Mucosa of descending colon (tissue), 3 donors: ENCODE measurements at places on chromosomes 16 and 17.

- no peak for DNase-seq
These were observed 83.8 kb upstream of the GRIN2A start for GRCh38 chr16:10265770-10266615.

DNA sequence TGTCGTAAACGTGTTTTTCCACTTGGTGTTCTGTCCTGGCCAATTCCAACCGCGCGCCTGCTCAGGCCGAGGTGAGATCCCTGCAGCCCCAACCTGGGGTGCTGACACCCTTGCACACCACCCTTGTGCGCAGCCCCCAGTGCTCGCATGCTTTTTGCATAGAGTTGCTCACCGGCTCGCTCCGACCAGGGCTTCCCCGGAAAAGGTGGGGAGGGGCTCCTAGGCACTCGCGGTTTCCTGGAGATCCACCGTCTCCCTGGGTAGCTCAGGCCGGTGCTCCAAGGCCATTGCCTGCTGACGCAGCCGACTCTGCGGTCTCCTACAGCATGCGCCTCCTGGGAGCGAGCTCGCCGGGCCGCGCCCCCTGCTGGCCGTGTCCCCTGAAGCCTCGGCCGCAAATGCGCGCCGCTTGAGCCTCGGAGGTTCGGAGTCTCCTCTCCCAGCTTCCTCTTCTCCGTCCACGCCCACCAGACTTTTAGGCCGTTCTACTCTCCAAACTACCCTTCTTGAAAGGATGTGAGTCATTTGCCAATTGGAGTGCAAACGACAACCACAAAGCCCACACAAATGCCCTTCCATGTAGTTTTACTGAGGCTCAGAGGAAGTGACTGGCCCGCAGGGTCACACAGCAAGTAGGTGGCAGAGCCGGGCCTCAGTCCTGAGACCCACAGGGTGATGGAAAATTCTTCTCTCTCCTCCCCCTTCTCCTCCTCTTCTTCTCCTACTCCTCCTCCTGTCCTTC, 7.2 kb upstream of the PDP2 start:
- peak; percentile 93 for DNase-seq

DNA sequence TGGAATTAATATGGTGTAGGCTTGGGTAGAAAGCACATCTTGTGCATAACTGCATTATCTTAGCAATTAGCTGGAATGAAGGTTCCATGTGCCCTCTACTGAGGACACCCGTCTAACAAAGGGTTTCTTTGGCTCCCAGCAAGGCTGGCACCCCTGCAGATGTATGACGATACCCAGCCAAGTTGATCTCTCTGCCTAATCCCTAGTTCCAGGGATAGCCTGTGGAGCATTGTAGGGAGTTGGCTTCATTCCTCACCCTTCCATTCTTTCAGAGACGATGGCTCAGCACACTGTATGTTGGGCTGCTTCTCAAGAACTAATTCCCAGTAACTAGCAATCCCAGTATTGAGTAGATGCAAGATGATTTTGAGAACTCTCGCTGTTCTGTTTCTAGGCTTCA, 182.5 kb downstream of the SNX29 start:
- no peak for DNase-seq

GRCh38 chr17:2124391-2124790, 69.5 kb downstream of the HIC1 start:
- DNase-seq = peak; percentile 15

DNA sequence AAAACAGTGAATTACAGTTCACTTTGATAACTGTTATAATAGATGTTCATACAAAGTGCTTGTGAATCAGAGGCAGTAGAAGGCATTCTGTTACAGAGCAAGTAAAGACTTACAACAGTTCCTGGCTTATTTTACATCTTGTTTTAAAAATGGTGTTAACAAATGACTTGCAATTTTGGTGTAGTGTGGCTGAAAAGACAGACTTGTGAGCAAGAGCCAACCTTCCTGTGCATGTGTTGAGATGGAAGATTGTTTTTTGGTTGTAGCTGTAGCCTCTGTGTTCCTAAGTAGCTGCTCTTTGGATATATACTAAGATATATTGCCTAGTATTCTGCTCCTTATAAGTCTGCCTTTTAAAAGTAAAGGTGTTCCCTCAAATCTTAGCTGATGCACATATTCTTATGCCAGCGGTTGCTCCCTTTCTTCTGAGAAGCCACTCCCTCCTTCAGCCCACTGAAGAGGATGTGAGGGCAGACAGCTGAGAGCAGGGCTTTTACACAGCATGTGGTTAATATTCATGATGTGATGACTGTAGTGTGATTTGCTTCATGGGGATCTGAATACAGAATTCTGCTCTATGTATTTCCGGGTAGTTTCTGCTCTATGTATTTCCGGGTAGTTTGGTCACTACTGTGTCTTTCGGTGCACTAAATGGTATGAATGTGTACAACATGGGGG, 182.3 kb downstream of the PHKB start:
- no peak for DNase-seq

- DNase-seq = peak; percentile 80
These were observed 1.5 kb downstream of the FBRS start for GRCh38 chr16:30659507-30660423.

DNA sequence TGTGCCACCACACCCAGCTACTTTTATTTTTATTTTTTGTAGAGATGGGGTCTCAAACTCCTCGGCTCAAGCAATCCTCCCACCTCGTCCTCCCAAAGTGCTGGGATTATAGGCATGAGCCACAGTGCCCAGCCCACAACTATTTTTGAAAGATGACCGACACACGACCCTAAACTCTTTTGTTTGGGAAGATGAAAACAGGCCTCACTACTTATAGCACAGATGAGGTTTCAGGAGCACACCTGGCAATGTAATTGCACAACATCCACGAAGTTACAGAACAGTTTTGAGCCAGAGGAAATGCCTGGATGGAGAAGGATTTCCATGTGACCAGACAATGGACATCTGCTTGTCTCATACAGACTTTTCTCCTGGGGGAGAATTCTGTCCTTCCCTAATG, 43.4 kb upstream of the PRSS54 start:
- no peak for DNase-seq

- DNase-seq = peak; percentile 31
These were observed 1.1 kb downstream of the DNASE1 start for GRCh38 chr16:3655396-3656159.

DNA sequence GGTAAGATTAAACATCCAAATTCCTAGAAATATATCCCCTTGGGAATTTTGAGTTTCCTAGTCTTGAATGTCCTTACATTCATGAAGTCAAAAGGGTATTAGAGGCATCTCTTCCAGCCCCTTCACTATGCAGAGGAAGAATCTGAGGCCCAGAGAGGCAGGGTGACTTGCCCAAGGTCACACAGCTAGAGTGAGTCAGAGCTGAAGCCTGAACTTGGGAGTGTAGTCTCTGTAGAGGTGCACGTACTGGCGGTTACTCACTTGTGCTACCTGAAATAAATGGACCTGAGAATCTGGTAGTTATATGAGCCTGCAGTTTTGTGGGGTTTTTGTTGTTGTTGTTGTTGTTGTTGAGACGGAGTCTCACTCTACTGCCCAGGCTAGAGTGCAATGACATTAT, 164.0 kb downstream of the XYLT1 start:
- DNase-seq = no peak

DNA sequence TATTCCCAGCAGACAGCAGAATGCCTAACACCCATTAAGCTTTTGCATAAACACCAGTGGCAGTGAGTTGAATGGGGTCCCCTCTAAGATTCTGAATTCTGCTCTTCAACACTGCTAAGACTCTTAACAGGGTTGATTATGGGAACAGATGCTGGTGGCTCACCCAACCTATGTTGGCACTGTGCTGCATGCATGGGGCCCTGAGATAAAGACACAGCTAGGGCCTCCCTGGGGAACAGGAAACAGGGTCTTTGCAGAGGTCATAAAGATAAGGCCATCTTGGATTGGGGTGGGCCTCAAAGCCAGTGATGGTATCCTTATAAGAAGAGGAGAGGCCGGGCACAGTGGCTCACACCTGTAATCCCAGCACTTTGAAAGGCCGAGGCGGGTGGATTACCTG, 190.8 kb downstream of the SLC39A11 start:
- DNase-seq = no peak

DNA sequence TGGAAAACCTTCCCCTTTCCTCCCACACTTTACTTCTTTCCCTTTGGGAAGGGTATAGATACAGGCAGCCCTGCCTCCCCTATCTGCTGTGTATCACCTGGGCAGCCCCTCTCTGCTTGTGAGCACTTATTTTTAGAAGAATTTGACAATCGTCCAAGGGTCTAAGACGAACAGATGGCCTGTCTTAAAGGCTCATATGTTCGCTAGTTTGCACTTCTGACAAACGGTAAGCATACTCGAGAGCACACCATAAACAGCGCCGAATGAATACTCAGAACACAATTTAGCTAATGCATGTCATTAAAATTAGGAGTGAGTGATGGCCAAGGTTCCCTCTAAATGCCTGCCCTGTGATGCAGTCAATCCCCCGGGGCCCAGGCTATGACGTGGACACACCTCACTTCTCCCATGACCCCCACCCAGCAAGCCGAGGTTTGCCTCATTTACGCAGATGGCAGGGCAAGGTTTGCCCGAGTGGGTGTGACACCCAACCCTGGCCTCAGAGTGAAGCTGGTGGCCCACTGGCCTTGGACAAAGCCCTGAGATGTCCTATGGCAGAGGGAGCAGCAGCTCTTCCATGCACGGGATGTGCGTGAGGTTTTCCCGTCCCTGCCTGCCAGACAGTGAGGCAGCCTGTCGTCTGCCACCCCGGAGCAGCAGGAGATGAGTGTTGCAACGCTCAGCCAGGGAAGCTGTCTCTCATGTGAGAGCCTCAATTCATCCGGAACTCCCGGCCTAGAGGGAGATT, 125.2 kb downstream of the C16orf78 start:
- DNase-seq = no peak

DNA sequence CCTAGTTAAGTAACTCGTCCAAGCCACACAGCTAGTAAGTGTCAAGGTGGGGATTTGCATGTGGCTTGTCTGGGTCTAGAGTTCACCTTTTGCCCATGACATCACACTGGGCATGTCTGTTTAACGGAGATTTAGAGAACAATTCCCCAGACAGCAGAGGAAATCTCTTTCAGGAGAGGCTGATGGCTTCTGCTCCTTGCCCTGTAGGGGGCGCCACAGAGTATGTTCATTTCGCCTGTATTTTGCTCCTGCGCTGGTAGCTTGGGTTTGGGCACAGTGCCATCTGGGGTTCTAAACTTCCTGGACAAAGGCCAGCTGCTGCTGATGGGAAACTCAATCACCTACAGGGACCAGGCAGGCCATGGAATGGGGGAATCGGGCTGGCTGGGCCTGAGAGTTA, 20.4 kb downstream of the OTOA start:
- no peak for DNase-seq

- DNase-seq = no peak
These were observed 49.9 kb downstream of the NLRC5 start for GRCh38 chr16:57039148-57039812.

DNA sequence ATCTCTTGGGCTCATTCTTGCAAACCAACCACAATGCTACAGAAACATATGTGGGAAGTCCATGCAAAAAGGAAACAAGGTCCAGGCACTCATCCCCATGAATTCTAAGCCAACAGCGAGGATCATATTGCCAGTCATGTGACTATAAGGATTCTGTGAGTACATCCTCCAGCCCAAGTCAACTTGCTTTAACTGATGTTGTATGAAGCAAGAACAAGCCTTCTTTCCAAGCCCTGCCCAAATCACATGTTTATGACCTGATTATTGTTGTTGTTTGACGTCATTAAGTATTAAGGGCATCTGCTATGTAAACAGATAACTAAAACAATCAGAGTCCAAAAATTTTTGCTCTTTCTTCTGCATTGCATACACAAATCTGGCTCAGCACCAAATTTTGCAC, 78.2 kb upstream of the MON1B start:
- no peak for DNase-seq

DNA sequence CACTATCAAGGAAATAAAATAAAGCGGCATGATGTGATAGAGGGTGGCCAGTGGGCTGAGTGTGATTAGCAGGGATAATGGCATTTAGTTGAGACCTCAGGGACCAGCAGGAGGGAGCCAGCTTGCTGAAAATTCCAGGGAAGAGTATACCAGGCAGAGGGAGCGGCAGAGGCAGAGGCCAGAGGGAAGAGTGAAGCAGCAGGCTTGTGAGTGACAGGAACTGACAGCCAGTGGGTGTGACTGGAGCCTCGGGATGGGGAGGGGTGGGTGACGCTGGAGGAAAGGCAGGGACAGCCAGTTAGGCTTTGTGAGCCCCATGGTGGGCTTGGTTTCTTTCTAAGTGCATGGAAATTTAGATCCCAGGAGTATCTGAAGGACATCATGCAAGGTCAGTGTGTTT, 209.7 kb upstream of the CACNG3 start:
- no peak for DNase-seq

DNA sequence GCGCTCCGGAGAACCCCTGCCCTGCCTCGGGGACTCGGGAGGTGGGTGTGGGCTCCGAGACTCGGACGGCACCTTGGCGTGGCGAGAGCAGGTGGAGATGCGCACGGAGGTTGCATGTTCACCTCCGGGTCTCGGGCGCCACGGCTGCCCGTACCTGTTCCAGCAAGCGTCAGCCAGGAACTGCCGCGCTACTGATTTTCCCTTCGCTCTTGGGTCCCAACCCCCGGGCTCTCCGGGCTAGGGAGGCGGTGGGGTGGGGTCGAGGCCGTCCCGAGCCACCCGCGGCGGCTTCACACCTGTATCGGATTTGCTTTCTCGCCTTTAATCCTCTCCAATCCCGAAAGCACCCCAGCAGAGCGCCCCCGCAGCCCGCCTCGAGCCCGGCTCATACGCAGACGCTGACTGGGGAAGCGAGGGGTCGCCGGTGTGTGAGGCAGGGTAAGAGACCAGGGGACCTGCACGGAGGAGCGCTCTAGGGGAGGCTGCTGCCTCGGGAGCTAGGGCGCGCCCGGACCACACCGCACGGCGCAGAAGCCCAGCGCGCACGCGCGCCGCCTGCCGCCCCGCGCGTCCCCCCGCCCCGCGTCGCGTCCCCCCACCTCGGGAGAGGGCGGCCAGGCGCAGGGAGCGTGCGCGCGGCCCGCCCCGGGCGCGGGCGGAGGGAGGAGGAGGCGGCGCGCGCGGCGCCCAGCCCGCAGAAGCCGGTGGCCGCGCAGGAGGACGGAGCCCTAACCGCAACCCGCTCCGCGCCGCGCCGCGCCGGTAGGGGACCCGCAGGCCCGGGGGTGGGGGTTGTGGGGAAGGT, at the start of gene DUSP14:
Gene DUSP14 (plus strand): TSS at position 695 of the 805 bp plus-strand sequence. CDS start 22,382 bp downstream, outside the sequence.
- DNase-seq = peak; percentile 82

GRCh38 chr17:42991471-42991870, 6.7 kb upstream of the RPL27 start:
- no peak for DNase-seq
